ENCODE measurements at places on chromosomes 11 and 22.

DNA sequence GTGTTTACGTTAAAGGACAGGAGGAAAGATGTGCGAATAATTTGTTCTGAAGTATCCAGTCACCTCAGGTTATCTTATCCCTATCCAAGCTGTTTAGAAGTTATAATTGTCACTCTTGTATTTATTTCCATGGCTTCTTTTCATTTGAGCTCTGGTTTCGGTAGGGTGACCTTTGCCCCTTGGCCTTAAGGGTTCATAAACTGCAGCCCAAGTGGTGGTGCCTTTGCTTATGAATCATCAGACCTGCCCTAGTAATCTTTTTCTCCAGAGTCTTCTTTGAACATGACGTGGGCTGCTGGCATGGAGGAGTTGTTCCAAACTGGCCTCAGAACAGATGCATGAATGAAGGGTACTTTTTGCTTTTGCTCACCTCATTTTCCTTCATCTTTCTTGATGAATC, 6.5 kb upstream of the CRYBB3 start:
- no peak for DNase-seq

- no peak for DNase-seq
Measured at GRCh38 chr11:68385128-68385527, 72.7 kb downstream of the LRP5 start.

DNA sequence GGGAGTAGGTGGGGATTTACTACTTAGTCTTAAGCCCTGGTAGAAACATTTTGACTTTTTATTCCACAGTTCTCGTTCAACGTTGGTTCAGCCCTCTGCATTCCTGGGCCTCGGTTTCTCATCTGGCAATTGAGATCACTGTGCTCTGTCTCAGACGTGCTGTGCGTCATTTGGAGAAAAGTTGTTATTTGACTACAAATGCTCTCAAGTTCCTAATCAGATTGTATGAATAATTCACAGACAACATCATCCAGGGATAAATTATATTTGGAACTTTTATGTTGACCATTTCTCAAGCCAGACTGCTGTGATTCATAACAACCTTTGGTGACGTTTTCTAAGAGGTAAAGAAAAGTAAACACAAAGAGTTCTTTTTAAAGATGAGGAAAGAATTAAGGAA, 69.2 kb downstream of the BLID start:
- no peak for DNase-seq

DNA sequence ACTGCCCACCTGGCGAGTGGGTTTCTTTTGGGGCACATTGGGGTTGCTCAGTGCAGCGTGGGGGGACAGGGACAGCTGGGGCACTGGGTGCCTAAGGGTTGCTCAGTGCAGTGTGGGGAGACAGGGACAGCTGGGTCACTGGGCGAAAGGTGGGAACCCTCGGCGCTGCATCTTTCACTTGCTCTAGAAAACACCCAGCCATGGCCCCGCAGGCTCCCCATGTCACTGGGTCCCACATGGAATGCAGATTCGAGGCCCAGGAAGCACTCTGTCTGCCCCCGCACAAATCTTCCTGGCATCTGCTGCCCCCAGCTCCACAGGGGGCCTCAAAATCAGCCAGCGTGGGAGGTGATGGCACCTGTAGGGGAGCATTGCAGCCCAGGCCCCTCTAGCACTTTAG, 229.3 kb downstream of the BRD1 start:
- DNase-seq = no peak

DNA sequence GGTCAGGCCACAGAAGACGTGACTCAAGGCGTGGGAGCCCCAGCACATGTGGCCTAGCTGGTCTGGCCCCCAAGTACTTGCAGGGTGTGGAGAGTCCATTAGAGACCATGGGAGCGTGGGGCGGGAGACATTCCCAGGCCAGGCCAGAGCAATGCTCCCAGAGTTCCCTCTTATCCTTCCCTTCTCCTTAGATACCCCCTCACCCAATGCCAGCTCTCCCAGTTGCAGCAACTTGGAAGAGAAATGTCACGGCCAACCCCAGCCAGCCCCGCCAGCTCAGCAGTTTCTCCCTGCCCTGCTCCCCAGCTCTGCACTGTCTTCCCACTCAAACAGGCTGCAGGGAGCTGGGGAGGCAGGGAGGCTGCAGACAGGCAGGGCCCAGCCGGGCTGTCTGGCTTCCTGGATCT, 65.4 kb upstream of the TSPAN18 start:
- DNase-seq = no peak

- no peak for DNase-seq
Measured at GRCh38 chr11:84526250-84526649, 1100.9 kb downstream of the DLG2 start.

GRCh38 chr11:11668781-11669180, 47.0 kb upstream of the GALNT18 start:
- no peak for DNase-seq

DNA sequence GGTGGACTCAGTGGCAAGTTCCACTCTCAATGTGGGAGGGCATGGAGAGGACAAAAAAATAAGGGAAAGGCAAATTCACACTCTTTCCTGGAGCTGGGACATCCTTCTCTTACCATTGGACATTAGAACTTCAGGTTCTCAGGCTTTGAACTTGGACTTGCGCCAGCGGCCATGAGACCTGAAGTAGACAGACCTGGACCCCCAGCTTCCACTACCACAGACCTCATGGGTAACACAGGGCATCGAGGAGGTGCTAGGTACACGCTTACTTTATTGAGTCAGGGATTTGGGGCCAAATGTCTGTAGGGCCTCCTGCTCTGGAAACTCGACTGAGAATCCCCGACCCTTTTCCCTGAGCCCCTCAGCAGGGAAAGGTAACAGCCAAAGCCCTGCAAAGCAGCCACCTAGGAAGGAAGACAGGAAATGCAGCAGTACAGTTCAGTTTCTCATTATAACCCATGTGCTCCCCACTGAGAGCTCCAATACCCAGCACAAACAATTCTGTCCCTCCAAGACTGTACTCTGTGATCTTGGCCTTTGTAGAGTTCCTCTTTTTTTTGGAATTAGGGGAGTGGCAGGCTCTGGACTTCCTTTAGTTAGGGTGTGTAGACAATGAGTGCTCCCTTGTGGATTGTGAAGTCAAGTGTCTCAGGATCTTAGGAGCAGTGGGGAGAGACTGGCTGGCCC, 5.7 kb downstream of the CHRNA10 start:
- peak; percentile 77 for DNase-seq

DNA sequence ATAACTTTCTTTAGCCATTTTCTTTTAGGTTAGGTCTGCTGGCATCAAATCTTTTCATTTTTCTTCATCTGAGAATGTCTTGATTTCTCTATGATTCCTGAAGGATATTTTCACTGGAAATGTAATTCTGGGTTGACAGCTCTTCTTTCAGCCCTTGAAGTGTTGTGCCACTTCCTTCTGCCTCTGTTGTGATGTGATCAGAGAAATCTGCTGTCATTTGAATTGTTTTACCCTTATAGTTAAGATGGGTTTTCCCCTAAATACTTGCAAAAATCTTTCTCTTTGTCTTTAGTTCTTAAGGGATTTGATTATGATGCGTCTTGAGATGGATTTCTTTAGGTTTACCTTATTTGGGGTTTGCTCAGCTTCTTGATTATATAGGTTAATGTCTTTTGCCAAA, 23.0 kb downstream of the USP47 start:
- DNase-seq = no peak

DNA sequence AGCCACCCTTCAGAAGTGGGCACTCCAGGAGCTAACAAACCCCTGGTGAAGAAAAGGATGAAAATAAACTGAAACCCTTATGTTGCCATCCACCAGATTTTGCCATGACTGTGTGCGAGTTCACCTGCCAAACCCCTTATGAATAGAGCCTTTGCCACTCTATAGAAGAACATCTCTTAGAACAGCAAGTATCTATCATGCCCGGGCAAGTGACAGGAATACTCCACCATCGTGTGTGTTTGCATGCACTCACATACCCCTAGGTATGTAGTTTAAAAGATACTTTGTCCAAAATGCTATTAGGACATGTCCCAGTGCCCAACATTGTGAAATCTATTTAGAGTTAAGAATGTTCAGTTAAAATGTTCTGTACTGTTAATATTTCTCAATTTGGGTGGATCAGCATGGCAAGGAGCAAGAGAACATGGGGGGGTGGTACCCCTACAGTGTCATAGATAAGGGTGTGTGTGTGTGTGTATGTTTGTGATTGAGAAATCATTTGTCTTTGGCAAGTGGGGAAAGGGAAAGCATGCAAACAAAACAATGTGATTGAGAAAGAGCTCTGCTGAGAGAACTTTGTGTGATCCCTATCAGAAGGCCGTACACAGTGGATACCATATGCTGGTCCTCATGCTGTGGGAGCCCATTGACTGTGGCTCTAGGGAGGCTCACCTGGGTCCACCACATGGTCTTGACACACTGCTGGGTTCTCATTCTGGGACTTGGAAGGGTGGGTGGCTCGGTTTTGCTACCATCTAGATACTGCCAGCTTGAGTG, 94.9 kb downstream of the ZBTB16 start:
- DNase-seq = no peak

DNA sequence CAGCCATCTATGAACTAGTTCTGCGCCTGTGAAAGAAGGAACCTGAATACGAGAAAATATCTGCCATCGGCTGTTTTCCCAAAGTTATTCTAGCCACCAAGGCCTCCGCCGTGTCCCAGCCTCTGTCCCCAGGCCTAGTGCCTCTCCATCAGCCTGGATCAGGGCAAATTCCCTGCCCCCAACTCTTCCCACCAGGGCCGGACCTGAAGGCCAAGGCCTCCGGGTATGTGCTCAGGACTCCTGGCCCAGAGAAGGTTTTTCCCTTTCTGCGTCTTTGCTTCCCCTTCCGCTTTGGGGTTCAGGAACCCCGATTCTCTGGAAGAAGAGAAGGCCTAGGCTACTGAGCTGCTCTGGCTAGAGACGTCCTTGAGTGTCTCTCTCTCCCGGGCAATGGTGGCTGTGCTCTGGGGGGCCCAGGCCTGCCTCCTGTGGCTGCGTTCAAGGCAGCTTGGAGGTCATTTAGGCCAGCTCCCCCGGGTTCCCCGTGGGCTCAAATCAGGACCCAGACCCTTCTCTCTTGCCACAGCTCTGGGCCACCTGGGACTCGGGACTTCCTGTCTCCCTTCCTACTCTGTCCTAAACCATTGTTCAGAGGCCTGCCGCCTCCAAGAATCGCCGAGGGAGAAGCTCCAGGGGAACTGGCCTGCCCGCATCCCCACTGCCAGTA, 1.6 kb downstream of the ALX4 start:
- no peak for DNase-seq

DNA sequence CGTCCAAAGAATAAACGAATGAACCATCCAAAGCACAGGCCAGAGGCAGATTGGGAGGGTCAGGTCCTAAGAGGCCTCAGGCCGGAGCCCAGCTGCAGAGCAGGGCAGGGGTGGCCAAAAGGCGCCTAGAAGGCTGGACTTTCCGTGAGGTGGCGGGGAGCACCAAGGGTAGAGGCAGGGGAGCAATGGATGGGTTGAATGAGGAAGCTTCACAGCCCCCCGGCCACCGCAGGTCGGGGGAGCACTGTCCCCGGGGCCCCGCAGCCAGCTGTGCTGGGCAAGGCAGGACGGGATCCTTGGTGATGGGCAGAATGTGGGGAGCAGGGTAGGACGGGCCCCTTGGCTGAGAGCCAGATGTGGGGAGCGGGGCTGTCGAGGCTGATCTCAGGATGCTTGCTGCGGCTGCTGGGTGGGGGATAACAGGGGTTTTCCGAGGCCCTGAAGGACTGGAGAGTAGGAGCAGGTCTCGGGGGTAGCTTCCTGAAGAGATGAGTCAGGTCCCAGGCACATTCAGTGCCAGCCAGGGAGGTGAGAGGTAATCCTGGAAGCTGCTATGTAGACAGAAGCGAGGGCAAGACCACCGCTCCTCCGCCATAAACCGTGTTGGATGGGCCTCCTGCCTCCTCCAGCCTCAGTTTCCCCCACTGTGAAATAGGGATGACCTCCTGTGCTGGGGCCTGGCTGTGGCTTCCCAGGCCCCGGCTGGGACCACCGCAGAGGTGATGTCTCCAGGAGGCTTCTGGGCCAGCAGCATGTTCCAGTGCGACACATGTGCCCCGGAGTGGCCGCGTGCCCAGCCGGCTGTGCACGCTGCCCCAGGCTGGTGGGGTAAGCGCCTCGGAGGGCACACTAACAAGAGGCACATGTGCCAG, 34.6 kb upstream of the KCNQ1OT1 start:
- DNase-seq = no peak

GRCh38 chr22:43018615-43019014, 3.7 kb upstream of the PACSIN2 start:
- no peak for DNase-seq

GRCh38 chr11:115256397-115257197, 247.6 kb downstream of the CADM1 start:
- no peak for DNase-seq

GRCh38 chr11:43545610-43546009, 134.9 kb upstream of the HSD17B12 start:
- DNase-seq = no peak

DNA sequence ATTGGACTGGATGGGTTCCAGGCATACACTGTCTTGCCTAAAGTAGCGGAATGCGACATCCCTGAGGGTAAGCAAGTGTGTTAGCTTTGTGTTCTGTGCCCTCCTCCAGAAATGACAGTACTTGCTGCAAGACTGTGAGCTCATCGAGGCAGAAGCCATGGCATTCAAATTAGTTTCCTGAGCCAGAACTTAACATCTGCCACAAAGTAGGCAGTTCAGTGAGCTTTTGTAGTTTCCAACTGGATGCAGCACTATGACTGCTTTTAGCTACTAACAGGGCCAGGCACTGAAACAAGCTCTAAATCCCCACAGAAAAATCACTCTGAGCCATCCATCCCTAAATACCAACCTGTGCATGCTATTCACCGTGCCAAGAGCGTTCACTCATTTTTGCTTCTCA, 1.2 kb upstream of the FAR1 start:
- no peak for DNase-seq

DNA sequence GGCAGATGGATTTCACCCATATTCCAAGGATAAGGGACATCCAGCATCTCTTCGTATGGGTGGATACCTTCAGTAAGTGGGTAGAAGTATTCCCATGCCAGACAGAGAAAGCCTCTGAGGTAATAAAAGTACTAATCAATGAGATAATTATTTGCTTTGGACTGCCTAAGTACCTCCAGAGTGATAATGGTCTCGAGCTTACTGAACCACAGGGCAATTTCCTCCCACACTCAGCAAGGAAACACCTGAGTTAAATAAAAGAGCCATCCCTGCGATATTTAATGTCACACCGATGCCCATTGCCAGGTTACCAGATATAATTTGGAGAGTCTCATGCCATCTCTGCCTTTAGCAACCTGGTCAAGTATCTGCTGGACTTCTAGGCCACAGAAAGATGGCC, 70.6 kb upstream of the MPEG1 start:
- DNase-seq = no peak

DNA sequence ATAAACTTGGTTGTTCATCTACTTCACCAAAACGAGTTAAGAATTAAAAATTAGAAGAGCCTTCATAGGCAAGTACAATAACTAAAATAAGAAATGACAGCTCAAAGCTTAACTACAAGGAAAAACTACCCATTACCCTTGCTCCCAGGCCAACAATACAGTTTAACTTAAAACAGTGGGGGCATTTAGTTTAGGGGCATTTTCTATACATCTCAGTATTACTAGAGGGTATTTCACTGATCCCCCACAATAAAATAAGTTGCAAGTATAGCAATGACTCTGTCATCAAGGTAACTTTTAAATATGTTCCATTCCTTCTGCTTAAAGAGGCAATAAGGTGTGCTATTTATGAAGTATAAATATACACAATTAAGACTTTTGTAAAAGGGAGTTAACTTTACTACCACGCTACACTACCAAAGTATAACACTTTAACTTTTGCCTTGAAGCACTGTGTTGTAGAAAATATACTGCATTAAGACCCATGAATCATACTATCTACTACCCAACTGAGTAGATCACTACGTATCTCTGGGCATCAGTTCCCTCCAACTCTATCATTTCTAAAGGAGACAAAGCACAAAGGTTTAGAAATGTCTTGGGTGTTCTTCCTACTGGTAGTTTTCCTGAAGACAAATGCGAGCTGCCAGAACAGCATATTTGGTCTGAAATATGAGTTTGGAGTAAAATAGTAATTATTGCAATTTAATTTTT, 29.8 kb downstream of the CHORDC1 start:
- no peak for DNase-seq

Measured in KBM-7 (cell line).